ENCODE measurements at places on chromosomes 3 and 15. TPM values are rescaled to one million over a fixed set of nuclear protein-coding genes. Genes with fewer than 3 reads are reported as not detected.

DNA sequence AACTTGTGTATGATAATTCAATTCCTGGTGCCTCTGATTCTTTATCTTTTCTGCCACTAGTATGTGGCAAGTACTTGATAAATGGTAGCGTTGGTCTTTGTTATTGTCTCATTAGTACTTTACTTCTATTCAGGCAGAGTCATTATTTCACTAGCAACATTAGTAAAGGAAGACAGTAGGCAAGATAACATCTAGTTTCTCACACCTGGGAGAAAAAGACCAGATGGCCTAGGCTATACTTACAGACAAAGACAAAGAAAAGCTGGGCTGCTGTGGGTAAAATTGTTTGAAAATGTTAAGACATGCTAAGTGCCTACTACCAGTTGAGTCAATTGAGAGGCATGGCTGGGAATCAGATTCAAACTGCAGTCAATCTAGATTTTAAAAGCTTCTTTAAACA, 198.7 kb upstream of the CMC1 start:
- no peak for DNase-seq

The CMC1 gene
- total RNA-seq, result 22.6 TPM

The CADM2 gene
- 20.8 TPM for total RNA-seq

The ISL2 gene
- total RNA-seq, result 3.0 TPM

The DAPK2 gene
- 0.23 TPM for total RNA-seq

DNA sequence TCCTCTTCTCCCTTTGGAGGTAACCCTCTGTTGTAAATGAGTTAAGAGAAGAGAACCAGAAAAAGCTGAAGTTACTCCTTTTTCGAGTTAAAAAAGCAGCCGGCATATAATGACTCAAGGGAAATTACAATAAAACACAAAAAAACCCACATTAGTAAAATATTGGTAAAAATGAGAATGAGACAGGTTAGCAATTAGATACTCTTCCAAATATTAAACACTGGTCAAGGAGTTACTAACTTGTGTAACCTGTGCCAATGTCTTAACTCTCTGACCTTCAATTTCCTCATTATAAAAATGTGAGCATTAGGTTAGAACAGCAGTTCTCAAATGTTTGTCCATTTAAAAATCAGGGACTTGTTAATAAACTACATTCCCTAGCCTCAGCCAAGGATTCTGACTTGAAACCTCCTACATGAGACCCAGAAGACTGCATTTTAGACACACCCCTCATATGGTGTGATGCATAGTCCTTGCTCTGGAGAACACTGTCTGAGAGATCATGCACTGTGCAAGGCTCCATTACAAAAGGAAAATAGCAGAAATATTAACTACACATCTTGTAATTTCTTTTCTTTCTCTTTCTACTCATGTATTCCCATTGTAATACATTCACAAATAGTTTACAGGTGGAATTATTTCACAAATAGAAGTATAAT, 42.7 kb upstream of the TOP2B start:
- DNase-seq, result no peak

The GOLGA6L4 gene
- 0.28 TPM for total RNA-seq

The OXNAD1 gene
- 14.7 TPM for total RNA-seq

- no peak for DNase-seq
Observed at GRCh38 chr3:147407498-147408187, 1.3 kb upstream of the ZIC4 start.

DNA sequence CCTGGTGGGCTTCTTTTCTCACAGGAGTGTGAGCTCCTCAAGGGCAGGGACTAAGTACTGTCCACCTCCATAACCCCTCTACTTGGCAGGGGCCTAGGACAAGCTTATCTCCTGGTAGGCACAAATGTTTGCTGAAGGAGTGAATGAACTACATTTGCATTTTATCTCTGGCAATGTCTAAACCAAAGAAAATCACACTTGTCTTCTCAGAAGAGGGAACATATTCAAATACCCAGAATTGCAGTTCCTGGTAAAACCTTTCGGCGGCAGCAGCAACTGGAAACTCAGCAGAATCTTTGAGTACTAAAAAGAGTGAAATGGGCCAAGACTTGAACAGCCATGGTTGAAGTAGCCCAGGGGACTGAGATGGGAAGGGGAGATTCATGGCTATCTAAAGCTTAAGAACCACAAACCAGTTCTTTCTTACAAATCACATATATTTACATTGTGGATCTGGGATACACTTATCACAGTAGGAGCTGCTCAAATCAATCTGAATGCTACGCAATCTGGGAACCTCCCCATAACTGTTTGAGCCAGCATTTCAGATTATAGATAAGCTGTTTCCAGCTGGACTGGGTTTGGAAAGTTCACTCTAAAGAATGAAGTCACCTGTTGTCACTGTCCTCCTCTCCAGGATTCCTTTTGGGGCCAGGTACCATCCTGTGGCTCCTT, 18.7 kb upstream of the PTPN9 start:
- no peak for DNase-seq

- DNase-seq, result no peak
Observed at GRCh38 chr15:36117296-36117787, 462.1 kb upstream of the CDIN1 start.

DNA sequence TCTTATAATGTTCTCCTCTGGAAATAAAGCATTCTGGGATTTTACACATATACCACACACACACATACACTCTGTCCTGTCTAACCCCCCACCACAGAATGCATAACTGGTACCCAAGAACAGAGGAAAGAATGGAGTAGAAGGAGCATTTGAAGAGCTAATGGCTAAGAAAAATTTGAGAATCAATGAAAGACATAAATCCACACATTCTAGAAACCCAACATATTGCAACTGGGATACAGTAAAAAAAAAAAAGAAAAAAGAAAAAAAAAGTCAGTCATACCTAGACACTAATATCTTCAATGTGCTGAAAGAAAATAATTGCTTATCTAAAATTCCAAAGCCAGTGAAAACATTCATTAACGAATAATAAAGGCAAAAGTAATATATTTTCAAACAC, 20.9 kb downstream of the CEP70 start:
- no peak for DNase-seq

DNA sequence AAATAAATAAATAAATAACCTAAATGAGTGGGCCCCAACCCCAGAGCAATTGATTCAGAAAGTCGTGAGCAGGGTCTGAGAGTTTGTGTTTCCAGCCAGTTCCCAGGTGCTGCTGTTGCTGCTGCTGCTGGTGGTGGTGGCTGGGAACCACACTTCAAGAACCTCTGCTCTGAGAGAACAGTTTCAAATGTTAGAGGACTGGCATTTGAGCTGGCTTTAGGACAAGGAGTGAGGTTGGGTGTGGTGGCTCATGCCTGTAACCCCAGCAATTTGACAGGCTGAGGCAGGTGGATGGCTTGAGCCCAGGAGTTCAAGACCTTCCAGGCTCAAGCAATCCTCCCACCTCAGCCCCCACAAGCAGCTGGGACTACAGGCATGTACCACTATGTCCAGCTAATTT, 123.1 kb upstream of the UBE2E1 start:
- peak; percentile 87 for DNase-seq
